ENCODE measurements at places on chromosomes 7 and 10.

DNA sequence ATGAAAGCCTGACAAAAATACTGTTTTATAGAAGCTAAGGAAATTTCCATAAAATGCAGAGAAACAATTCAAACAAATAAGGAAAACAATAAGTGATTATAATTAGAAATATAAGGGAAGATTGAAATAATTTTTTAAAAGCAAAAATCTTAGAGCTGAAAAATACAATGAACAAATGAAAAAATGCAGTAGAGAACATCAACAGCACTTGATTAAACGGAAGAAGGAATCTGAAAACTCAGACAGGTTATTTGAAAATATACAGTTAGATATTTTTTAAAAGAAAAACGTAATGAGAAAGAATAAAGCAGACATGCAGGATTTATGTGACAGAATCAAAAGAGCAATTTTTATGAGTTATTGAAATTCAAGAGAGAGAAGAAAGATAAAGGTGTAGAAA, 279.1 kb upstream of the MAGI2 start:
- DNase-seq: no peak

DNA sequence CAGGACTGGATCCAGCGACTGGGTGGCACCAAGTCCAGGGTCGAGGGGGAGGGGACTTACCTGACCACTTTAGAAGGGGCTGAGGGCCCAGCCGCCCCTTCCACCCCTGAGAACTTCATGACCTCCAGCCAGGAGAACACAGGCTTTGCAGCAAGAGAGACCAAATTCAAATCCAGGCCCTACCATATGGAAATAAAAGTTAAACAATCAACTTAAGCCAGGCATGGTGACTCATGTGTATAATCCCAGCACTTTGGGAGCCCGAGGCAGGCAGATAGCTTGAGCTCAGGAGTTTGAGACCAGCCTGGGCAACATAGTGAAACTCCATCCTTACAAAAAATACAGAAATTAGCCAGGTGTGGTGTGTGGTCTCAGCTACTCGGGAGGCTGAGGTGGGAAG, 61.9 kb downstream of the COL13A1 start:
- DNase-seq: peak; percentile 51

DNA sequence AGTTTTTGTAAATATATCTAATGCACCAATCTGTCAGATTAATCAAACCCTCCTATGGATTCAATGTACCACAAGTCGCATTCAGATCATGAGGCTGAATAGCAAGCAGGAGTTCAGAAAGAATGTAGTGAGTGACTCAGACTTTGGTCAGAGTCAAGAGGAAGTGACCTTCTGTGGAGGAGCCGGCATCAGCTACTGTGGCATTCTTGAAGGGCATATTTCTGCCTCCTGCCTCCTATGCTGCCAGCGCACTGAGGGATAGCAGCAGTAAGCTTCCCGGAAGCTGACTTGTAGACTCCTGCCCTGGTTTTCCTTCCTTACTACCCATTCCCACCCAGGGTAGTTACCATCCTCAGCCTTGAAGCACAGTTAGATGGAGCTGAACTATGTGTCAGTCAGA, 867.5 kb downstream of the NRG3 start:
- DNase-seq: peak; percentile 55

- DNase-seq: no peak
These were observed 67.6 kb downstream of the EXOC6 start for GRCh38 chr10:92915892-92916291.

DNA sequence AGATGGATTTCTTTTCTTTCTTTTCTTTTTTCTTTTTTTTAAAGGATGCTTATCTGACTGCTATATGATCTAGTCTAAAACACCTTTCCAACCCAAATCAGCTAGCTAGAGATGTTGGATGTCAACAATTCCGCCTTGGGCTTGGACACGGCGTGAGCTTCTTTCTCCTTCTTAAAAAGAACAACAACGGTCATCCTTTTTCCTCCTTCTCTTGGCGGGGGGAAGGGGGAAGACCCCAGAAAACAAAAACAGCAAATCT, 1.0 kb downstream of the BEND7 start:
- DNase-seq: peak; percentile 25

DNA sequence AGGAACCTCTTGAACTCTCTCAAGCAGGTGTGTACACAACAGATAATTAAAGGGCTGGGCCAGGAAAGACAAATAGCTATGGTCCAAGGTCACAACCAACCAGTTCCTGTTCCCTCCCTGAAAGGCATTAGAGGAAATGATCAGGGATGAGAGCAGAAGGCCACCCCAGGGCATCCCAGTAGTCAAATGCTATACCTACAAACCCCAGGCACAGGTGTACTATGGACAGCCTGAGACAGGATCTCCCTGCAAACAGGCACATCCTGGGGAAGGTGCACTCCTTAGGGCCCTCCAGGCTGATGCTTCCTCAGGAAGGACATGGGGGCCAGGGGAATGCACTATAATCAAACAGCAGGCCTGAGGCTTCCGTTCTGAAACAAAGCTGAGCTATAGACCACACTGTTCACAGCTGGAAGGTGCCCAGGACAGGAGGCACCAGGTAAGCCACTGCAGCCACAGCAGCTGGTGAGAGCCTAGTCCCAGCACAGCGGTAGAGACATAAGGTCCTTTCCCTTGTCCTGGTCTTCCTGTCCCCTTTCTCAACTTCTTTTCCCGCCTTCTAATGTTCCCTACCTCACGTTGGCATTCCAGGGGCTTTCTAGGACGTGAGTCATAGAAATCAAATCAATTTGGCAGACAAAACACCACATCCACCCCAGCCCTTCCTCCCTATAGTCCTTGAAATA, 13.3 kb downstream of the PARP12 start:
- no peak for DNase-seq

GRCh38 chr7:12827920-12828319, 140.5 kb downstream of the ARL4A start:
- DNase-seq: no peak

DNA sequence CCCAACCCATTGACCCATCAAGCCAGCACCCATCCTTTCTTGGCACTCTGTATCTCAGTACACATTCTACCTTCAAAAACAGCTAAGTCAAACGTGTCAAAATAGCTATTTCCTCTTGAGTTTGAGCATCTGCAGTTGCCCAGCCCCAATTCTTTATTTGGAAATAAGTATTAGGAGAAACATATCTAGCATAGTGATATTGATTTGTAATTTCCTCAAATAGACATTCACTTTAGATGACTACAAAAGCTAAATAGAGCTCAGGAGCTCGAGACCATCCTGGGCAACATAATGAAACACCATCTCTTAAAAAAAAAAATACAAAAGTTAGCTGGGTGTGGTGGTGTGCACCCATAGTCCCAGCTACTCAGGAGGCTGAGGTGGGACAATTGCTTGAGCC, 59.2 kb upstream of the AGBL3 start:
- no peak for DNase-seq

DNA sequence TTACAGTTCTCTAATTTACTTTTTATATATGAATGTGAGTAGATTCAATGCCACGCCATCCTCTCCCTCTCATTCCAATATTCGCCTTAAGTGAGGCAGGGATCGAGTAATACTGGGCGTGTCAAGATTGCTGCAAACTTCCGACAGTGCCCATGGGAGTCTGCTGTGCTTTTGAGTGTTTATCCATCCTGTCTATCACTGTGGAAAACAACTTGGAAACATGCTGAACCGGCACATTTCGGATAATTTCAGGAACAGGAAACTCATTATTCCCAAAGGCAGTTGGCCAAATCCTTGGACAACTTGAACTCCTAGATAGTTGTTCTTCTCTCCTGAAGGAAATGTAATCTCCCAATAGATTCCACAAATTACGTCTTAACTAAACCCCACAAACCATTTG, 28.5 kb downstream of the PIP4K2A start:
- DNase-seq: no peak

- DNase-seq: no peak
These were observed 19.1 kb downstream of the TCF7L2 start for GRCh38 chr10:112969131-112969530.

DNA sequence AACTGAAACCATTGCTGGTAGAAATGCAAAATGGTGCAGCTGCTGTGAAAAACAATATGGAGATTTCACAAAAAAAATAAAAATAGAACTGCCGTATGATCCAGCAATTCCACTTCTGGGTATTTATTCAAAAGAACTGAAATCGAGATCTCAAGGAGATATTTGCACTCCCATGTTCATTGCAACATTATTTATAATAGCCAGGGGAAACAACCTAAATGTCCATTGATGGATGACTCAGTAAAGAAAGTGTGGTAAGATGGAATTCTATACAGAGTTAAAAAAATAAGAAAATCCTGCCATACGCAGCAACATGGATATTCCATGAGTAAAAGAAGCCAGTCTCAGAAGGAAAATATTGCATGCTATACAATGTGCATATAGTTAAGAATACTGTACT, 290.6 kb upstream of the GHITM start:
- peak; percentile 50 for DNase-seq

DNA sequence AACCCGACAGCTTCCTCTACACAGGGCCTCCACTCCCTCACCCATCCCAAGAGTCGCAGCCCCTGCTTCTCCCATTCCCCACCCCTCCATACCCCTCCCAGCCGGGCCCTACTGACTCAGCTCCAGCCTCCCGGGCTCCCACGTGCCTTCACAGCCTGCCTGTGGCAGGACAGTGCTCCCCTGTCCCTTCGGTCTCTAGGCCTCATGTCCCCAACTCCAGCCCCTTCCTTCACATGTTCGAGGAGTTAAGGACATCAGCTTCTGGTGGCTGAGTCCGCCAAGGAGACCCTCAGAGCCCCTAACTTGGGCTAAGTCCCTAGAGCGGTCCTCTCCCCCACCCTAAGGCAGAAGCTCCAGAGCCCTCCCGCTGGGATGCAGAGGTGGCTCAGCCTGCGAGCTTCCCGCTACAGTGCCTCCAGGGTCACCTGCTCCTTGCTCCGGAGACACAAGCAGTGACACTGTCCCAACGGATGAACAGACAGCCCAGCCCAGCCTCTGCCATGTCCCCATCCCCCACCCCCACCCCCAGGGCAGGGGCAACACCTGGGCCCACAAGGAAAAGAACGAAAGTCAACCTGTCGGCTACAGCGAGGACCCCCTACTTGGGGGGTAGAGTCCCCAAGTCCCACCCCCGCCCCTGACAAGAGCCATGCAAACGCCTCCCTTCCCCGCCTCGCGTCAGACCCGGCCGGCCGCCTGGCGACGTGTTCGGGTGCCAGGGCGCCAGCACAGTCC, 716 bp downstream of the SMARCD3 start:
- peak; percentile 64 for DNase-seq

DNA sequence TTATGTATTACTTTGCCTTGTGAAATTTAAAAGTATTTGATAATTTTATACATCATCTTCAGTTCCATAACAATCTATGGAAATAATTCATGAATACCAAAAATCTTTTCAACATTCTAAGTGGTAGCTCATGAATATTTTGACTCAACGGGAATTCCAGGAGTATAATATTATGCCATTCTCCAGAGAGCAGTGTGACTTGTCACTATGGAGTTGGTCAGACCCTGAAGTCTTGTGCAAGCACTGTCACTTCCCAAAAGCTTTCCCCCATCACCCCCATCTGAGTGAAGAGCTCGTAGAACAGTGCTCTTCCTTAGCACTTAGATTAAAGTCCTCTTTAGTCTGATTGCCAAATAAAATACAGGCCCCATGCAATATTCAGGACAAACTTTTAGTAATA, 29.4 kb upstream of the CCNJ start:
- no peak for DNase-seq

GRCh38 chr10:5711642-5712041, 27.0 kb downstream of the TASOR2 start:
- no peak for DNase-seq

GRCh38 chr7:85154282-85154937, 32.4 kb downstream of the SEMA3D start:
- no peak for DNase-seq

GRCh38 chr10:67670401-67670800, 25.6 kb downstream of the CTNNA3 start:
- no peak for DNase-seq

DNA sequence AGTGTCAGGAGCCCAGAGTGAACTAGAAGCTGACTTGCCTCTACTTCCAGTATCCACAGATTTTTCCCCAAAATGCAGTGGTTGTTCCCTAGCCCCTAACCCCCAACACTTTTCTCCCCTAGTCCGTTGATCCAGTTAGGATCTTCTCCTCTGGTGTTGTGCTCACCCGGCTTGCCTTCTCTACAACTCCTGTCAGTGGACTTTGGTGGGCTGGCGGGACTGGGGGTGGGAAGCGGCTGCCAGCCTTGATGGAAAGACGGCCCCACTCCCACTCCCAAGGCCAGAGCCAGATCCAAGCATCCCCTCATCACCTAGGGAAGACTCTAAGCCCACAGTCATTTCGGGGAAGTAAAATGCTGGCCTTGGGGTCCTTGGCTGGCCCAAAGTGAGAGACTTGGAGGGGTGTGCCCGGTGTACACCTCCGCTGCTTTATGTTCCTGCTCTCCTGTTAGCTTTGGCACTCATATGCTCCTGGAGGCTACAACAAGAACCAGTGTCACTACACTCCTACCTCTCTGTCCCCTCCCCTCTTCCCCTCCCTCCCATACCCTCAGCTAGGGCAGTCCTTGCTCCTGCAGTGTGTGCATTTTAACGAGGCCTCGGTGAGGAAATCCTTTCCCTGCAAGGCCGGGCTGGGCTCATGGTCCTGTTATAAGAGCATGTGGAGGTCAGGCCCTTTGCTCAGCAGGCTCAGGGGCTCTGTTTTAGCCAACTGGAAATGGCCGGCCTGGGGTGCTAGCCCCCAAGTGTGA, 930 bp upstream of the HOXA10 start:
- no peak for DNase-seq

DNA sequence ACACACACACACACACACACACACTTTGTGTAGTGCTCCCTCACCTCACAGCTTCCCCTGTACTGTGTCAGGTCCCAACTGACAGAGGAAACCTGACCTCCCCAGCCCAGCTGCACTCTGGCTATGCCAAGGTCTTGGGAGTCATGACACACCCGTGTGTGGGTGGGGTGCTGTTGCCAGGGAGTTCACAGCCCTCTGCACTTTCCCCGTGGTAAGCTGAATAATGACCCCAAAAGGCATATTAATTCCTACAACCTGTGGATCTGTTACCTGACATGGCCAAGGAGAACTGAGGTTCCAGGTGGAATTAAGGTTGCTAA, 8.9 kb upstream of the NANOS1 start:
- DNase-seq: no peak

GRCh38 chr10:132106431-132106830, 40.7 kb downstream of the JAKMIP3 start:
- no peak for DNase-seq

DNA sequence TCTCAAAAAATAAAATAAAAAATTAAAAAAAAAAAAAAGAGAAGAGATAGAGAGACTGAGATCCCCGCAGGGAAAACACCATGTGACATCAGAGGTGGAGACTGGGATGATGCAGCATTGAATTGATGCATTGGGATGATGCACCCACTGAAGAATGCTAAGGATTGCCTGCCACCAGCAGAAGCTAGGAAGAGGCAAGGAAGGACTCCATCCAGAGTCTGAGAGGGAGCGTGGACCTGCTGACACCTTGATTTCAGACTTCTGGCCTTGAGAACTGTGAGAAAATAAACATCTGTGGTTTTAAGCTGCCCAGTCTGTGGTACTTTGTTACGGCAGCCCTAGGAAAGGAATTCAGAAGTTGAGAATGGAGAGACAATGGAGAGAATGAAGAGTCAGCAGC, 89.8 kb upstream of the PRPS1L1 start:
- DNase-seq: peak; percentile 25
